Amniotic epithelial cell (primary cell): ENCODE measurements at places on chromosomes 6 and 20.

DNA sequence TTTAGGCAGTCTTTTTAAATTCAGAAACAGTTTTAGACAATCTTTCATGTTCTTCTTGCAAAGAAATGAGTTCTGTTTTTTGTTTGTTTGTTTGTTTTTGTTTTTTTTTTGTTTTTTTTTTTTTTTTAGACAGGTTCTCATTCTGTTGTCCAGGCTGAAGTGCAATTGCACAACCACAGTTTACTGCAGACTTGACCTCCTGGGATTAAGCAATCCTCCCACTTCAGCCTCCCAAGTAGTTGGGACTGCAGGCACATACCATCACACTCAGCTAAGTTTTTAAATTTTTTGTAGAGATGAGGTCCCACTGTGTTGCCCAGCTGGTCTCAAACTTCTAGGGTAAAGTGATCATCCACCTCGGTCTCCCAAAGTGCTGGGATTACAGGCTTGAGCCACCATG is 96.2 kb downstream of the OTOR start:
- DNase-seq: no peak

- no peak for DNase-seq
Measured at GRCh38 chr6:135651964-135652755, 154.6 kb upstream of the AHI1 start.

DNA sequence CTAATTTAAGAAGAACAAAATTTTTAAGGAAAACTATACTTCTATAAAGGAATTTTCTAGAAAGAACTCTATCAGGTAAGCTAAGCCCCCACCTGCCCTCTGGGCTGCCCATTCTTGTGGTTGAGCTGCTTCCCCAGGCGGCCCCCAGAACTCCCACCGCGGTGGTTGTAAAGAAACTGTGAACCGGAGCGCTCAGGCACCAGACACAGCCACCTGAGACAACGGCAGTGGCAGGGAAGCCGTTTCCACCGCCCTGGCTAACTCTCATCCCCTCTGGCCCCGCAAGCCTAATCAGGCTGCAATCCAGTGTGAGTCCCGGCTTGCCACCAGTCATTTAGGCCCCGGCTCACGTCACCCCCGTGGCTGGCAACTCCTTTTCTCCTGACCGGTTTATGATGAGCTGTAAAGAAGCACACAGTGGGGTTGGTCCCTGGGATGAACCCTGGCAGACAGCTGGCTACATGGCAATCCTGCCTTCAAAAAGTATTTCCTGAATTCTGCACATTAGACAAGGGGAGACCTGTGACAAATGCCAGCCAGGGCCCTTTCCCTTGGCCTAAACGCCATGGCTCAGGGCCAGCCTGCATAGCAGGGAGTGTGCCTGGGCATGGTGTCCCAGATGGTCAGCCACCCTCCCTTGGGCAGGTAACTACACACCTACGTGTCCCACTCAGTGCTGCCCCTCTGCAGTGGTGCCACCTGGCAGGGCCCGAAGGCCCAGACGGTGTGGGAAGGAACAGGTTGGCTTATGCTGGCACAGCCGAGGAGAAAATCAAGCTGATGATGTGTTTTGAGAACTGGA is 63.8 kb upstream of the GPR31 start:
- DNase-seq: no peak

GRCh38 chr6:81759782-81760181 is 7.3 kb upstream of the TENT5A start:
- DNase-seq: peak; percentile 94

GRCh38 chr20:61659246-61659993 is 406.3 kb downstream of the TAF4 start:
- no peak for DNase-seq

DNA sequence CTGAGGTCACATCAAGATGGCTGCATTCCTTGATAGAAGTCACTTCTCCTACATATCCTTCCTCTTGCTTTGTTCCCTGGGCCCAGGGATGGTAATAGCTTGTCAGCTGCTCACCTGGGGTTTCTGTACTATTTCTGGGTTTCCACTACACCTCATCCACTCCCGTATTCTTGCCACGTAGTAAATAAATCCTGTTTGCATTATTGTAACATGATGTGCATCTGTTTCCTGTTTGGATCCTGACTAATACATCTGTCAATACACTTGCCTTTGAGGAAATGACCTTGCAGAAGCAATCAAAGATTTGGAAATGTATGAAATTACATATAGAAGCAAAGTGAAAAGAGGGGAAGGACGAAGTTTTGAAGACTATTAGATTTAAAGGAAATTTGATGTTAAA is 619.0 kb downstream of the PHF3 start:
- DNase-seq: no peak

GRCh38 chr20:24465730-24466129 is 3.7 kb upstream of the SYNDIG1 start:
- peak; percentile 3 for DNase-seq

DNA sequence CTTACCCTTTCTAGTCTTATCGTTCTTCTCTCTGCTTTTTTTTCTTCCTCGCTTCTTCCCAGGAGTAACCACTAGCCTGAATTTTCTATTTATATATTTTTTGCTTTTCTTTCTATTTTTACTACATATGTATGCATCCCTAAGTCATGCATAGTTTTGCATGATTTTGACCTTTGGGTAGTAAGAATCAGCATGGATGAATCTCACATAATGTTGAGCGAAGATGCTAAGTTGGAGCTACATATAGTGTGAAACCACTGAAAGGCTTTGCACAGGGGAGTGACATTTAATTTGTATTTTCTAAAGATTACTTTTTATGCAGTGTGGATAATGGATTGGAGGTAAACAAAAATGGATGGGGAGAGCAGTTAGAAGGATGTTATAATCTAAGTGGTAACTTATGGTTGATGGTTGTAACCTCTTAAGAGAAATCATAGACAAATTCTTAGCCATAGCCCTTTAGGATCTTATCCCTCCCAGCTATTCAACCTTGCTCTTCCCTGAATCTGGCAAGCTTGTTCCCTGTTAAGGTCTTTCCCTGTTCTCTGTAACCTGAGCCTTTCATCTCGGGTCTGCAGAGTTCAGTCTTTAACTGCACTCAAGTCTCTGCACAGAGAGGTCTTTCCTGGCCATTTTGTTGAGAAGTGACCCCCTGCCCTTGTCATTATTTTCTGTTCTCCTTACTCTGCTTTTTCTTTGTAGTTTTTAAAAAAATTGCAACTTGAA is 18.0 kb downstream of the PEX7 start:
- no peak for DNase-seq
